ENCODE measurements at places on chromosomes 6 and 20. TPM values are rescaled to one million over a fixed set of nuclear protein-coding genes. Genes with fewer than 3 reads are reported as not detected.

DNA sequence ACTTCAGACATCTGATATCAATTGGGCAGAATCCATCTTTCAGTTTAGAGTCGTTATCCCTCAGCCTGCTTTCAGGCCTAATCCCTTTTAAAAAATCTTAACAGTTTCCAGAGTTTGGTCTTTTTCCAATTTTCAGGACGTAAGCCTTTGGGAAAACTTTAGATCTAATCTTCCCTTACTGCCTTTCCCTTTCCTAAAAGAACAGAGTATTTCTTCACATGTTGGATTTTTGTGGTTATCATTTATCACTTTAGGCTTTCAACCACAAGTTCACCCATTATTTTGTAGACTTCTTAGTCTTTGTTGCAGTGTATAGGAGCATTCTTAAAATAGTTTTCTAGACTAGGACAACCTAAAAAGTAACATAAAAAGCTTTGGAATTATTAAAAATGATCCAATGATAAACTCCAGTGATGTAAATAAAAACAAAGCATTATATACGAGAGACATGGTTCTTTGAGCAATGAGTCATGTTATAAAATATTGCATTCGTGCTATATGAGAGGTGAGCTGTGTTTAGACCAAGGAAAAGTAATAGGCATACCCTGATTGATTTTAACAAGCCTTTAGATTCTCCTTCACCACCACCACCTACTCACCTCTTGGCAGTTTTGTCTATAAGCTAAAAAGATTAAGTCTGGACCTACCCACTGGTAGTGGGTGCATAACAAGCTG lies 90.4 kb upstream of the MCHR2 start:
- DNase-seq = no peak

- no peak for DNase-seq
Measured at GRCh38 chr6:127618729-127619128, 41.8 kb downstream of the C6orf58 start.

DNA sequence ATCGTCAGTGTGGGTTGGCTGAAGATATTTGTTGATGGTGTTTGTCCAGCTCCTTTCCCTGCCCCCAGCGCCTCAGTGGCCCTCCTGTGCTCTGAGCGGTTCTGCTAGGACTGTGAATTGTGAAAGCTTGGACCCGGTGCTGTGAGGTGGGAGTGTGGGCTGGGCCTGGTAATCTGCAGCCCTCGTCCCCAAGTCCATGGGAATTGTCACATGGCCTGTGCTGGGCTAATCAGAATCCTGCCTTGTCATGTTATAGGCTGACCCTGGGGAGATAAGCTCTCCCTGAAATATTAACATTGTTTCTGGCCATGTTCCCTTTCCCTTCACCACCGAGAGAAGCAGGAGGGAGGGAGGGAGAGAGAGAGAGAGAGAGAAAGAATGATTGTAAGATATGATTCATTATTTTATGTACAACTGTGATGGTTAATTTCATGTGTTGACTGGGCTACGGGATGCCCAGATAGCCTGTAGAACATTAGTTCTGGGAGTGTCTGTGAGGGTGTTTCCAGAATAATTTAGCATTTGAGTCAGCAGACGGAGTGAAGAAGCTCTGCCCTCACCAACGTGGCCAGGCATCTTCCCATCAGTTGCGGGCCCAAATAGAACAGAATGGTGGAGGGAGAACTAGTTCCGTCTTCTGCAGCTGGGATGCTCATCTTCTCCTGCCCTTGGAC lies 62.4 kb downstream of the TFAP2C start:
- no peak for DNase-seq

Gene AURKA
- polyA plus RNA-seq = 12.7 TPM

Gene DDO
- polyA plus RNA-seq = 1.3 TPM

DNA sequence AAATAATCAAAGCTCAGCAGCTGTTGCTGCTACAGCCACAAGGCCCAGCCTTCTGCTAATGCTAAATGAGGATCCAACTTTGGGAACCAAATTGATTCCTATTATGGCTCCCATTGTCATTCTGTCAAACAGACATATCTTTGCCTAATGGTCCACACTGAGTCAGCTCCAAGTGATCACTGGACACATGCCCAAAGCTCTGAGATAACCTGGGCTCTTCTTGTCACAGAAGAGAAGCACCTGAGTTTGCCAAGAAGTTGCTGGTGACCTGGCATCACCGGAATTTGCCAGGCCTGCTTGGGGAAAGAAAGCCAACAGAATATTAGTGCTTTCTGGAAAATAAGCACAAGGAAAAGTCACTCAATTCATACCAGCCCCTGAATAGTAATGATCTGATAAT lies 5.8 kb downstream of the TNFRSF21 start:
- DNase-seq = no peak

GRCh38 chr6:72939004-72939403 lies 286.3 kb downstream of the KHDC1L start:
- no peak for DNase-seq

Measured in right lung (tissue), 10 donors.